ENCODE measurements at places on chromosomes 16 and 17.

GRCh38 chr17:5640726-5641125, 56.4 kb upstream of the NLRP1 start:
- no peak for DNase-seq

DNA sequence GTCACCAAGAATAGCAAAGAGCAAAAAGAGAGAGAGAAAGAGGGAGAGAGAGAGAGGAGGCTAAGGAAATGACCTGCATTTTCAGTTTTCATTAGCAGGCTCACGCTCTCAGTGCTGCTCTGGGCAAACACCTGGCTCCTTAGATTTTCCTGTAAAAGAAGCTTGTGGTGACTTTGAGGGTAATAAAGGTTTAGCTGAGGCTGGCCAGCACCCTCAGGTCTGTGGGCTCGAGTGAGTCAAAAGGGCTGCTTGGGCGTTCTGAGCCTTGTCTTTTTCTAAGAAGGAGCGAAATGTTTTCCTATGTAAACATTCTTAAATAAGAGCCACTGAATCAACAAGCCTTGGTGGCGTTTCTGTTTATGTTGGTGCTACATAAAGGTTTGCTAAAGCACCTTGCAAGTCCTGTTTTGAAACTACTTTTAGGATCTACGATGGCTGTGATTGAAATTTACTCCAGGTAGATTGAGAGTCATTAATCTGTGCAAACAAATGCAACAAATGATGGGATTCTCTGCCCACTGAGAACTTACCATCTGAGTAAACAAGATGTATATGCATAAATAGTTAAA, 38.8 kb downstream of the SHISA6 start:
- DNase-seq: no peak

GRCh38 chr17:42653179-42654124, 5.6 kb upstream of the TUBG2 start:
- no peak for DNase-seq

GRCh38 chr16:12098429-12099310, 122.1 kb downstream of the SNX29 start:
- no peak for DNase-seq

GRCh38 chr17:81980707-81981343, 3.4 kb downstream of the ASPSCR1 start:
- no peak for DNase-seq

DNA sequence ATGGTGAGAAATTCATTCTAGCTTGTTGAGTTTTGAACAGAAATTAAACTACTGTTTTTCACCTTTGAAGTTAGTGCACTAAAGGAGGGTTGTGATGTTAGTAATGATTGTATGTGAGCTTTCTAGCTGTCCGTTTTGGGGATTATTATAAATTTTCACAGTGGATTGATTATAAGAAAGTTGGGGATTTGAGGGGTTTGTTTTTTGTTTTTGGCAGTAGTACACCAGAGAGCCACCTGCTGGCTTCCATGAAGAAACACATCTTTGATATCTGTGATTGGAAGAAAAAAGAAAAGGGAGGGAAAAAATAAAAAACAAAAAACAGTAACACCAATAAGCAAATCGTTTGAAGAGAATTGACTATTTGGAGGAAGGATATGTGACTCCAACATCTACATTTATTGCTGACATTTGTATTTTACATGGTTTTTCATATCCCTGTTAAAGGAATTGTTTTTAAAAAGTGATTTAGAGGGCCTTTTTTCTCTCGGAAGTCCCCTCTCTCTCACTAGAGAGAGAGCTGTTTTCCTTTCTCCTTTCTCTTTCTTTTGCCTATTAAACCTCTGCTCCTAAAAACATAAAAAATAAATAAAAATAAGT, 1469.5 kb upstream of the GOT2 start:
- DNase-seq: no peak

GRCh38 chr16:3123986-3124886, 10.6 kb upstream of the ZNF213 start:
- DNase-seq: peak; percentile 93

DNA sequence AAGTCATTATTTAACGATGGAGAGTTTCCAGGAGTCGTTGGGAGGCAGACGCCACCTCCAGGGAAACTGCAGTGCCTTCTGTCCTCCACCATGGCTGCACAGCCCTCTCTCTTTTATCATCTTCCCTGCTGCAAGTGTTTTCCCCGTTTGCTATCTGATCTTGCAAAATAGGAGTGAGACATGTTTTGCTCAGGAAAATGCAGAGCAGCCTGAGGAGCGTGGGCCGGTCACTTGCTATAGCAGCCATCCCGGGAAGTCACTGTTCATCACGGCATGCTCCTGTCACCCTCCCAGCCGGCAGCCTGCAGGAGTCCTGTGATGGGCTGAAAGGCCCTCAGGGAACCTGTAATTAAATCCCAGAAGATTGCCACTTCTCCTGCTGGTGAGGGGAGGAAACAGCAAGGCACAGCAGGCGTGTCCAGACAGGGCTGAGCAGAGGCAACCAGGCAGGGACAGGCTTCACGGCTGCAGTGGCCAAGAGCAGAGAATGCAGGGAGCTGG, 143.1 kb downstream of the GSG1L start:
- no peak for DNase-seq

All from activated T-helper 1 cell treated with anti-CD3 and anti-CD28 coated beads, Interleukin-2, amount 50 U/mL, for 16 hours (primary cell).